NCI-H2029 (cell line): ENCODE measurements at places on chromosomes 3 and 15.

DNA sequence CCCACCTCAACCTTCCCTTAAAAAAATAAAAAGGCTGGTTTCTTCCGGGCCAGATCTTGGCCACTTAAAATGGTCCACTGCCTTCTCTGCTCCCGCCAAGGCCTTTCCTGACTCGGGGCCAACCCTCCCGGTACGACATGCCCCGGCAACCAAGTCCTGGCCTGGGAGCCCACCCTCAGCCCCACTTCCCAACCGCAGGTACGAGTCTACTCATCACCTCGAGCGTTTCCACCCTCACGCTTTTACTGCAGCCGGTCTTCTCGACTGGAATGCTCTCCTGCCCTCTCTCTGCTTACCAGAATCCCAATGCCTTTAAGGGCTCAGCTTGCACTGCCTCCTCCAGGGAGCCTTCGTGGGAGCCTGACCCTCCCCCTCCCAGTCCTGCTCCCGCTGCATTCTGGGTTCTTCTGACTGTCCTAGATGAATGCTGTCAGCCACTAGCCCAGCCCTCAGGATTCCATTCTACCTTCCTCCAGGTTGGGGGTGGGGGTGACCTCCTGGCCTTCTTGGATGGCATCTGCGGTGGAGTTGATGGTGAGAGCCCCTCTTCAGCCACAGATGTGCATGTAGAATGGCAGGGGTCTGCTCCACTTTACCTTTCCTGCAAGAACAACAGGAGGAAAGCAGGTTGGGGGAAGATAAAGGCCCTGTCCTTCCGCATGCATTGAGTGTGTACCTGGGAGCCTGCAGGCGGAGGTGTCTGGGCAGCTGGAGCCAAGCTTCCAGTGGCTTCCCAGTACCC is 1.1 kb upstream of the CSRNP1 start:
- DNase-seq: no peak

- DNase-seq: no peak
These were observed 30.9 kb downstream of the MYO9A start for GRCh38 chr15:72086920-72087648.

GRCh38 chr3:178385280-178385952 is 150.8 kb upstream of the KCNMB2 start:
- no peak for DNase-seq

DNA sequence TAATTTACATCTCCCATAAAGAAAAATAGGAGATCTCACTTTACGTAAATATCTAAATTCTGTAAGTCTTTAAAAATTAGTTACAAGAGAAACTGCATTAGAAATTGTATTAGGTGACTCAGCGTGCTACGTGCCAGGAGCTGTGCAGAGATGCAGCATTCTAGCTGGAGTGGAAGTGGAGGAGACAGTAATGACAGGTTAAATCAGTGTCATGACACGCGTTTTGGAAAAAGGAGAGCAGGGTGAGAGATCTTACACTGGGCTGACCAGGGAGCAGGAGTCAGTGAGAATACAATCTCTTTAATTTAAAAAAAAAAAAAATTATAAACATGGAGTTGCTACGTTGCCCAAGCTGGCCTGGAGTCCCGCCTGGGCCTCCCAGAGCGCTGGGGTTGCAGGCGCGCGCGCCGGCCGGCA is 635 bp downstream of the TUBGCP5 start:
- DNase-seq: no peak

- no peak for DNase-seq
These were observed 11.8 kb upstream of the CSTA start for GRCh38 chr3:122313281-122313680.

GRCh38 chr3:184284696-184285095 is 8.9 kb downstream of the ECE2 start:
- peak; percentile 80 for DNase-seq

- DNase-seq: no peak
These were observed 6.3 kb downstream of the IRAK2 start for GRCh38 chr3:10170915-10171478.

DNA sequence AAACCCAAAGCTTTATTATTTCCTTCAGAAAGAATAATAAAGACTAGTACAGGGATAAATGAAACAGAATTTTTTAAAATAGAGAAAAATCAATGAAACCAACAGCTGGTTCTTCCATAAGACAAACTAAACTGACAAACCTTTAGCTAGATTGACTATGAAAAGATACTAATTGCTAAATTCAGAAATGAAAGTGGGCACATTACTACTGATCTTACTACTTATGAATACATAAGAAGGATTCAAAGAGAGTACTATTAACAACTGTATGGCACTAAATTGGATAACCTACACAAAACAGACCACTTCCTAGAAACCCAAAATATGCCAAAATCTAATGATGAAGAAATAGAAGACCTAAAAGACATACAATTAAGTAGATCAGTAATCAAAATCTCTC is 278.2 kb downstream of the ISL2 start:
- DNase-seq: no peak

- no peak for DNase-seq
These were observed 14.9 kb downstream of the CNTN3 start for GRCh38 chr3:74599564-74599963.

DNA sequence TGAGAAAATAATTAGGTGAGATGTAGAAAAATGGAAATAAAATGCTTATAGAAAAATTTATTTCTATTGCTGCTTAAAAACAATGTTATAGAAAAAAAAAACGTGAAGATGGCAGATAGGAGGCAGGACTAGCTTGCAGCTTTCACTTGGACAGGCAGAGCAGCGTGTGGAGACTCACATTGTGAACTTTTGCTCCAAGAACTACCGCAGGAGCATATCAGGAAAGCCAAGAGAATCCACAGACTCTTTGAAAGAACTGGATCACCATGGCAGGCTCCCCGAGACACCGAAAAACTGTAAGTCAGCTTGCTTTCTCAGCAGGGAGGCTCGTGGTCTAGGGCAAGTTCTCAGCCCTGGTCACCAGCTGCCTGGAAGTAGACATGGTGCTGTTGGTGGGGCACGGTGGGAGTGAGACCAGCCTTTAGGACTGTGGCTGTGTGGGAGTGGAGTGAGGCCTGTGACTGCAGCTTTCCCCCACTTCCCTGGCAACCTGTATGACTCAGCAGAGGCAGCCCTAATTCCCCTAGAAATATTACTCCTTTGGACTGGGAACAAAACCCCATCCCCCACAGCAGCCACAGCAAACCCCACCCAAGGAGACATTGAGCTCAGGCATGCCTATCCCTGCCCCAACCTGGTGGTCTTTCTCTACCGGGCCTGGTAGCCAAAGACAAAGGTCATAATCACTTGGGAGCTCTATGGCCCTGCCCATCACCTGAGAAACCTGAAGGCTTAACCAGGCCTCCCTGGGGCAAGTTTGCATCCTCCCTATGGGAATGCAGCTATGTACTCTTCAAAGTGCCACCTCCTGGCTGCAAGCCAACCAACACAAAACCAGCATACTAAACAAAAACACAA is 22.8 kb downstream of the STRIT1 start:
- DNase-seq: no peak

- DNase-seq: peak; percentile 78
These were observed 8.5 kb upstream of the IREB2 start for GRCh38 chr15:78429477-78429876.

- no peak for DNase-seq
These were observed 24.1 kb downstream of the ZNF80 start for GRCh38 chr3:114213292-114213626.

DNA sequence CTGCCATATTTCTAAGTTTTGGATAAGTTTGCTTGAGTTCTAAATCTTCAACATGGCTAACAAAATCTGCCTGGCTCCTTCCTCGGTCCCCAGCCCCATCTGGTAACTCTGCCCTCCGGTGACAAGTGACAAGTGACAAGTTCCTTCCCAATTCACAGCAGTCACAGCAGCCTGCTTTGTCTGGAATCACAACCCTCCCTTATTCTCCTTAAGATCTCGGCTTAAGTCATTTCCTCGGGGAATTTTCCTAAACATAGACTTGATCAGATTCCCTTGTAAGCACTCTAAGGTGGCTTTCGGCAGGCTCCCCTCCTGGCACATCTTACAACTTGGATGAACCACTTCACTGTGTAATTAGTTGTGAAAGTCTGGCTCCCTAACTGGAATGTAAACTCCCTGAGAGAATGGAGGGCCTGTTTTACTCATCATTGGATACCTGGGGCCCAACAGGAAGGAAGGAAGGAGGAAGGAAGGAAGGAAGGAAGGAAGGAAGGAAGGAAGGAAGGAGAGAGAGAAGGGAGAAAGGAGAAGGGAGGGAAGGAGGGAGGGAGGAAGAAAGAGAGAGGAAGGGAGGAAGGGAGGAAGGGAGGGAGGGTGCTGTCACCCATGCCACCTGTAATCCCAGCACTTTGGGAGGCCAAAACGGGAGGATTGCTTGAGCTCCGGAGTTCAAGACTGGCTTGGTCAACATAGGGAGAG is 126.4 kb downstream of the SHQ1 start:
- DNase-seq: no peak

DNA sequence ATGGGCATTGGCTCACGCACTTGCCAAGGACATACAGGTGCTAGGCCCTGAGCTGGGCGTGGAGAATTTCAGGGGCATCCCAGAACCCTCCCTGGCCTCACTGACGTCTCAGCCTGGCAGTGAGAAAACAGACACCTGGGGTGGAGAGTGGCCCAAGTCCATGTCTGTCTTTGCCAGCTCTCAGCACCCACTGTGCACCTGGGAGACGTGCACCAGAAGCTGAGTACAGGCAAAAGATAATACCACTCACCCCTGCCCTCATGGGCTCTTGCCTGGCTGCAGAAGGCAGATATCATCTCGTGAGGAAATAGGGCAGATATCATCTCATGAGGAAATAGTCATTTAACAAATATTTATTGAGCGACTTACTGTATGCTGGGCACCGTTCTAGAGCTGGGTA is 8.0 kb downstream of the LOXL1 start:
- DNase-seq: no peak

GRCh38 chr15:100580414-100580813 is 21.6 kb downstream of the LINS1 start:
- DNase-seq: no peak

DNA sequence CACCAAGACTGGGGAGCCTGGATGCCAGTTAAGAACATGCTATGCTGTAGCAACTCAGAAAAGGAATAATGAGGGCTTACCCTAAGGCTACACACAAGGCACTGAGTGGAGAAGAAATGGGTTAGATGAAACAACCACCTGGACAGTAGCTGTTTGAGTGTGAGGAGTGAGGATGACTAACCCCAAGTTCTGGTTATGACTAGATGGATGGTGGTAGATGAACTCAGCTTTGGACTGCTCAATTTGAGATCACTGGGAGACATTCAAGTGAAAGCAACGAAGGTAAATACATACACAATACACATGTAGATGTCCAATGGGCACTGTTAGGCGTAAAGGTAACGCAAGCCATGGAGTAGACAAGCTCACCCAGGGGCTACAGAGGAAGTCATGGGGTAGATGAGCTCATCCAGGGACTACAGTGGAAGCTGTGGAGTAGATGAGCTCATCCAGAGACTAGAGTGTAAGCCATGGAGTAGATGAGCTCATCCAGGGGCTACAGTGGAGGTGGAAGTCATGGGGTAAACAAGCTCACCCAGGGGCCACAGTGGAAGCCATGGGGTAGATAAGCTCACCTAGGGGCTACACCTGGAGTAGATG is 98.3 kb downstream of the ANO10 start:
- no peak for DNase-seq

- DNase-seq: peak; percentile 59
These were observed 8.6 kb downstream of the TM4SF1 start for GRCh38 chr3:149368674-149369497.

DNA sequence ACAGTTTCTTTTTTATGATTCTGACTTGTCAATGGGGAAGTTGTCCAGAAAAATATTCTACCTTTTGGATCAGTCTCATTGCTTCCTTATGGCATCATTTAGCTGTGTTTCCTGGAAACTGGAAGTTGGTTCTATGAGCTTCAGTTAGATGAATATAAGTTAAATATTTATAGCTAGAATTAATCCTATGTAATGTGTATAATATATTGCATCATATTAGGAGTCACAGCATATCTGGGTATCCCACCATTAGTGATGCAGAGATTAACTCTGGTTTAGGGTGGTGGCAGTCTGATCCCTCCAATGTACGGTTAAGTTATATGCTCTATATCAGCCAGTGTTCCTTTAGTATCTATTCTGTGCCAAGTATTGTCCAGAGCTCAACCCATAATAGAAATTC is 19.3 kb downstream of the KLHL24 start:
- DNase-seq: no peak

DNA sequence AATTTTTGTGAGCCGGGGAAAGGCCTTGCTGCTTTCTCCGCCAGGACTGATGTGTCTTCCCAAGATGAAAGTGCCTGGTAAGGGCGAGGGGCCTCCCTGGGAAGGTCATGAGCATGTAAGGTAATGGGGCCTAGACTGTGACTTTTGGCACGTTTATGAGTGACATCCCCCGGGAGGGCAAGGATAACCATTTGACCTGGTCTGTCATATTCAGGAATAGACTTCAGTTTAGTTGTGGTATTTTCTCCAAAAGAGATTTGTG is 631 bp upstream of the CNBP start:
- no peak for DNase-seq

DNA sequence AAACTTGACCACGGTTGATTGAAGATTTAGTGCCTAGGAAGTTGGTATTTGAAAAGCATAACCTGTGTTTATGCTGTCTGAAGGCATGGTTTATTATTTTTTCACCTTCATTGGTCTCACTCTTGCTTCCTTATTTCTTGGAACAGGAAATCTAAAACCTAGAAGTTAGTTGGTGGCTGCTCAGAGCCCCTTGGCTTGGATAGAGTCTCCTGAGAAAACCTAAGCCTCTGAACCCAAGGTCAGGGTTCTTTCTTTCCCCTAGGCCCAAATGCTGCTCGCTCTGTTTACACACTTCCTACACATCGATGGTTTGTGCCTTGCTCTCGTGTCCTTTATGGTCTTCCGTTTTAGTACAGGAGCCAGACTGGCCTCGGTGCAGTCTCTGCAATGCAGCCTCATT is 82.2 kb downstream of the TRAK1 start:
- DNase-seq: no peak

GRCh38 chr3:100665230-100665629 is 44.1 kb upstream of the TFG start:
- no peak for DNase-seq

DNA sequence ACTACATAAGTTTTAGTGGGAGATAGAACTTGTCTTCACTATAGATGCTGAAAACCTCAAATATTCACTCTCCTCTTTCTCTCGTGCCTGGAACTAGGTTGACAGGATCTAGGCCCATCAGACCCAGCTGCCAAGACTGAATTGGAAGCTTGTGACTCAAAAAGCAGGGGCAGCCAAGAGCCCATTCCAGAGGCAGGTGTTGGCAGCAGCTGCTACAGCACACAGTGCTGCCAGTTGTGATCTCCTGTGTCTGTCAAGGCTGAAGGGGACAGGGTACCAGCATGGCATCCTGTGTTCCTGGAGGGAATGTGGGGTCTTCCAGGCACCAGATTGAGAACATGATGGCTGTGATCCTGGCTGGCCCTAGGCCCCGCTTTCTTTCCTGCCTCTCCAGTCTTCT is 92.5 kb upstream of the MB21D2 start:
- peak; percentile 2 for DNase-seq
